ENCODE measurements at places on chromosomes 2 and 18. TPM values are rescaled to one million over a fixed set of nuclear protein-coding genes. Genes with fewer than 3 reads are reported as not detected.

The TPO gene
- not detected for total RNA-seq

The CD207 gene
- not detected for total RNA-seq

The FAM228A gene
- total RNA-seq = 0.51 TPM

The CCBE1 gene
- total RNA-seq = 0.33 TPM

The CRYGD gene
- total RNA-seq = not detected

The SP5 gene
- 3.5 TPM for total RNA-seq

The TXNDC2 gene
- not detected for total RNA-seq

DNA sequence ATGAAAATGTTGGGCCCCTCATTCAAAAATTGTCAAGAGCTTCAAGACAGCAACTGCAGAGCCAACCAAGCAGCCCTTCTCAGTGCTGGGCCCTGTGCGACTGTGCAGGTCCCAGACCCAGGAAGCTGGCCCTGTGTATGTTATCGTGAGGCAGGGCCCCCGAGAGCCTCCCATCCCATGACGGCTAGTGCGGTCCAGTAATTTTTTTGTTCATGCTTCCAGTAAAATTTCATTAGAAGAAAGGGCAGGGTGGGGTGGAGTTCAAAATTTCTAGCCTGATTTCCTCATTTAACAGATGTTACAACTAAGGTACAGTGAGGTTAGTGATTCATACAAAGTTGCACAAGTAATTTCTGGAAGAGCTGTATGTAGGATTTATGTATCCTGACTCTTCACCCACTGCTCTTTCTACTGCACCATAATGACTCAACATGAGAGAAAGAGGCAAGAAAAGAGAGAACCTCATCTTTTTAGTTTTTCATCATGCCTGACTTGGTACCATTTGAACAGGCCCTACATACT lies 105.5 kb downstream of the ZEB2 start:
- no peaks in the 10 kb centered on the region for H3K27me3 ChIP-seq
- H3K36me3 ChIP-seq = peaks cover 42% of the 10 kb centered on the region
- no peak for DNase-seq
- H3K4me3 ChIP-seq = no peak overlapping the region

DNA sequence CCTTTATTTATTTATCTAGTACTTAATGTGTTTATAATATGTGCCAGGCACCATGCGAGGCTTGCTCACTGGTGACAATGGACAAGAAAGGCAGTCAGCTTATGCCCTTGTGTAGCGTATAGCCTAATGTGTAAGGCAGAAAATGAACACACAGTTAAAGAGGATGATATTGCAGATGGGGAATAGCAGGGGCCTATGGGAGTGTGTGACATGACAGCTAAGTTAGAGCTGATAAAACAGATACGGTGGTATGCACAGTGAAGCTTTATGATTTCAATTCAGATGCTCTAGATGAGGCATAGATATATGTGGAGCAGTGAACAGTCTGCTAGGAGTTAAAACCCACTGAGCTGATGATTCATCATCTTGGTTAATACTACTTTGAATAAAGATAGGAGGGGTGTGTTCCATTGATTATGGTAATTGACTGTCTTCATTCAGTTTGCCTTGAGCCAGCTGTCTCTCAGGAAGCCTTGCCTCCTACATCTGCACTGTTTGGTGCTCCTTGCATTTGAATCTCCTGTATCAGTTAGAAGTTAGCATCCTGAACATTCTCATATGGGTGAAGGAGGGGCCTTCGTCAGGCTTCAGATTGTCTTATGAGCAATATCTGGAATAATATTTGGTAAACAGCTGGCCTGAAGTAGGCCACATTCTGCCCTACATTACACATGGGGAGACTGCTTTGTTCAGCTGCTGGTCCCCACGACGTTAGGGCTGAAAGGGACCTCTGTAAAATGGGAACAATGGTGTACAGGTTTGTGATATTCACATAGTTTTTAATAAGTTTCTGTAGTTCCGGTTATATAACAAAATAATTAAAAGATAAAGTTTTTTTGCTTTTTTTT lies 13.2 kb downstream of the MAP4K4 start:
- peaks cover 46% of the 10 kb centered on the region for H3K4me1 ChIP-seq
- no peak for DNase-seq
- H3K36me3 ChIP-seq = peaks cover 7% of the 10 kb centered on the region
- H3K27me3 ChIP-seq = no peaks in the 10 kb centered on the region

DNA sequence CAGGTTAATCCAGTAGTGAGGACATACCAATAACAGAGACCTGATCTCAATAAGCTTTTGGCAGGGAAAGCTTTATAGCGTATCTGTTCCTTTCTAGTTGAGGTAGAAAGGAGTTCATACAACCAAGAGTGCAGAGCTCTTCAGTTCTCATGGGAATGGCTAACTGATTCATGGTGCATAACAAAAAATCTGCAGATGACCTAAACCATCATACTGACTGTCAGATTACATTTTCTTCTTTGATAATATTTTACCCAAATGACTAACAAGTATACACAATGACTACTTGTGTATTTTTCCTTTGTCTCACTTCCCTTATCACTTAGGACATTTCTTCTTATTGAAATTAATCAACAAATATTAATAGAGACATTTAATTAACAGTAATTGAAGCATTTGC lies 140.0 kb upstream of the SERTAD2 start:
- no peak overlapping the region for H3K4me3 ChIP-seq
- H3K36me3 ChIP-seq = no peaks in the 10 kb centered on the region
- peaks cover 2% of the 10 kb centered on the region for H3K27me3 ChIP-seq
- DNase-seq = no peak

DNA sequence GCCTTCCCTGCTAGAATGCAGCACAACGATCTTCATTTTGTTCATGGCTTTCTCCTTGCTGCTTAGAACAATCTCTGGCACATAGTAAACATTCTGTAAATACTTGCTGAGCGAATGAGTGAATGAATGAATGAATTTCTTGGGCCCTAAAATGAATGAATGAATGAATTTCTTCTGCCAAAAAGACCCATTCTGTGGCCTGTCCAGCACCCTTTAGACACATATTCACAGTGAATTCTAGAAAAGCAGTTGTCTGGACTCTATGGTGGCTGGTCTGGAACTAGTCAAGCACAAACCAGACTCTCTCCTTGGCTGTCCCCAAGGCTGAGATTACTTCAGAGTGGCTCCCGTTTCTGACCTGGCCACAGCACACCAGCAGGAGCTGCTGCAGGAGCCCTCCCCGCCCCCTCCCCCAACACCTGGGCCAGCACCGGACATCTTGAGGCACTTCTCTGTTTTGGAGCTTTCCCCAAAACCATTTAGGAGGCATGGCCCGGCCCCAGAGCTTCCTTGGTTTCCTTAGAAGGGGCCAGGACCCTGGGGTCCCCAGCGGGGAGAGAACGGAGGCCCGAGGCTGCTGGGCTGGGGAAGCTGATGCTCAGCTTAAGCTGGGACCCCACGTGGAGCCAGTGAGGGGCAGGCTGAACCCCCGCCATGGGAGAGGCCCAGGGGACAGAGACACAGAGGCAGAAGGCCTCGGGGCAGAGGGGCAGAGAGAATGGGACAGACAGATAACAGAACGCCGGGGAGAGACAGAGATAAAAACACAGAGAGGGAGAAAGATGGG lies 159.0 kb downstream of the ZFP36L2 start:
- H3K36me3 ChIP-seq = peaks cover 3% of the 10 kb centered on the region
- peak overlapping the region; percentile 71 for H3K4me3 ChIP-seq
- peaks cover 57% of the 10 kb centered on the region for H3K4me1 ChIP-seq
- H3K27ac ChIP-seq = peak overlapping the region; percentile 99
- no peaks in the 10 kb centered on the region for H3K27me3 ChIP-seq

GRCh38 chr2:168357797-168358472 lies 98.1 kb upstream of the CERS6 start:
- peaks cover 21% of the 10 kb centered on the region for H3K4me1 ChIP-seq
- H3K36me3 ChIP-seq = peaks cover 9% of the 10 kb centered on the region
- H3K27ac ChIP-seq = no peak overlapping the region
- no peak overlapping the region for H3K4me3 ChIP-seq
- no peak for DNase-seq

DNA sequence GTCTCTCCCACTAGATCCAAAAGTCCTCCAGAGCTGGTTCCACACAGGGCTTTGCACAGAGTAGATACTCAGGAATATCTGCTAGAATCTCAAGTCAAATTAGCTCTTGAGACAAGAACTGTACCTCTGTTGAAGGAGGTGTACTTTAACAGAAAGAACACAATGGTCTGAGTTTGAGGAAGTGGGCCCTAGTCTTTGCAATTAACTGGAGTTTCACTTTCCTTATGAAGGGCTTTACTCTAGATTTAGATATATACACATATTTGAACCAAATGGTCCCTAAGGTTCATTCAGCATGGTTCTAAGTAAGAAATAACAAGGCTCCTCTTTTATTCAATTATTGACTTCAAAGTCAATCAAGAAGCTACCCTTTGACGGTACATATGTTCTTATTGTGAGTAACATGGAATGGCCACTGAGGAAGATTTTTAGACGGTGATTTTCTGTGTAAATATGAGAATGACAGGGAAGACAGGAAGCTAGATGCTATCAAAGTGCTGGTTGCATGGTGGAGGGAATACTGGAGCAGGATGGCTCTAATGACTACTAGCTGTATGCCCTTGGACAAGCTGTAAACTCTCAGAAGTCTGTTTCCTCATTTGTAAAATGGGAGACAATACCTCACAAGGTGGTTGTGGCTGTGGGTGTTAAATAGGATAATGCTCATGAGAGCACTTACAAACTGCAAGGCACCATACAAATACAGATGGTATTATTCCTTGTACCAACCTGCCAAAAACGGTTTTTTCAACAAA lies 73.5 kb upstream of the SERTAD2 start:
- no peak overlapping the region for H3K27ac ChIP-seq
- no peaks in the 10 kb centered on the region for H3K27me3 ChIP-seq
- H3K36me3 ChIP-seq = no peaks in the 10 kb centered on the region
- no peak overlapping the region for H3K4me3 ChIP-seq
- DNase-seq = no peak

DNA sequence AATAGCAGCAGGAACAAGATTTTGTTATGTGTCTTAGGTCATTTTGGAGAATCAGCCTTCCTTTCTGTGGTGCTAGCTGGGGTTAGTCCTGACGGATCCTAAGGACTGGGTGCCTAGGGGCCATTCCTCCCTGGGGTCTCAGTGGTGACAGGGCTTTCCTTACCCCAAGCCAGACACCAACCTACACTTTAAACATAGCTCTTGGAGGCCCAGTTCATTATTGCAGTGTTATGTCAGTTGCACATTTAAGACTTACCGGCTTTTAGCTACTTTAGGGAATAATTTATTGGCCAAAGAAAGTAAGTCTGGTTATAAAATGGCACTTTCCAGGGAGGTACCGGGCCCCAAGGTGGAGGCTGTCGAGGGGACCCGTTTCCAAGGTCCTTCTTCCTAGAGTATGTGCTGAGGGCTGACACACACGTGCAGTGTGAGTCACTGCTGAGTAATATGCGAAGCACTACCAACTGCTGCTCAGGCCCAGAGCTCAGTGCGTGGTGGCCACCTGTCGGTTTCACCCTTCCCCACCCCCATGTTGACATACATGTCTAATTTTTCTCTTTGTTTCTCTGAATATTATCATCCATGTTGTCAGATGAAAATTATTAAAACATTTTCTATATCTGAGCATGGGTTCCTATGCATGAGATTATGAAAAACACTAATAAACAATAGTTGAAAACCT lies 37.0 kb upstream of the GRHL1 start:
- no peaks in the 10 kb centered on the region for H3K27me3 ChIP-seq
- no peak for DNase-seq
- H3K4me1 ChIP-seq = peaks cover 11% of the 10 kb centered on the region
- peaks cover 11% of the 10 kb centered on the region for H3K36me3 ChIP-seq
- H3K27ac ChIP-seq = no peak overlapping the region
- no peak overlapping the region for H3K4me3 ChIP-seq

- H3K36me3 ChIP-seq = no peaks in the 10 kb centered on the region
- H3K4me3 ChIP-seq = no peak overlapping the region
- H3K4me1 ChIP-seq = no peaks in the 10 kb centered on the region
Measured at GRCh38 chr2:213079756-213080155, 71.7 kb downstream of the IKZF2 start.

DNA sequence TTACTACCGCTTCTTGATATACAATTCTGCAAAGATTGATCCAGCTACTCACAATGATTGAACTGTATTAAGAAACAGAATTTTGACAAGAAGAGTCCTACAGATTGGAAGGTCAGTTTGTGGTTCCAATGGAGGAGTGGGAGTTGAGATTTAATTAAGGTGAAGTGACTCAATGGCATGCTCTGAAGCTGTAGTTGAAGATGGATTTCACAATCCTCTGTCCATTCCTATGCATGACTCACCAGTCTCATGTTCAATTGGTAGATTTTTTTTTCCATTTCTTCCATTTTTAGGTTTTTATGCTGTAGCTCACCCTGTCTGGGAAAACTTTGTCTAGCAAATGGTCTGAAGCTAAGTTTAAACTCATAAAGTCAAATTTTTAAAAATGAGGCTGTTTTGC lies 83.3 kb downstream of the DPP4 start:
- H3K4me3 ChIP-seq = no peak overlapping the region
- H3K27me3 ChIP-seq = no peaks in the 10 kb centered on the region
- H3K36me3 ChIP-seq = no peaks in the 10 kb centered on the region
- H3K4me1 ChIP-seq = peaks cover 4% of the 10 kb centered on the region
- DNase-seq = no peak
- H3K27ac ChIP-seq = no peak overlapping the region

GRCh38 chr18:25187521-25188192 lies 164.3 kb downstream of the ZNF521 start:
- peaks cover 45% of the 10 kb centered on the region for H3K4me1 ChIP-seq
- no peaks in the 10 kb centered on the region for H3K36me3 ChIP-seq
- DNase-seq = no peak
- H3K4me3 ChIP-seq = no peak overlapping the region
- H3K27me3 ChIP-seq = no peaks in the 10 kb centered on the region
- peak overlapping the region; percentile 64 for H3K27ac ChIP-seq

DNA sequence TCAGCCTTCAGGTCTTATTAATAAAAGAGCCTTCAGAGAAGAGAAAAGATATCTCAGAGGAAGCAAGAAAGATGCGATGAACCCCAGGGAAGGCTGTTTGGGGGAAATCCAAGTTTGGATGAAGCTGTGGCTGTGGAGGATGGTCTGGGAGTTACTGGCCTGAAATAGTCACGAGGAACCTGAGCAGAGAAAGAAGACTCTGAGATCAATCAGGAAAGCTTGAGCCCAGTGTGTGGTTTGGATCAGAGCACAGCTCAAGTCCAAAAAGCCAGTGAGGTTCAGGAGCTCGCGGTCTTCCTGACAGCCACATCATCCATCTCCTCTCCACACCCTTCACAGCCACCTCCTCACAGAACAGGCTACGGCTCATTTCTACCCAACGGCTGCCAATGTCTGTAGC lies 87.4 kb upstream of the SERPINE2 start:
- DNase-seq = no peak
- H3K4me3 ChIP-seq = no peak overlapping the region
- peaks cover 2% of the 10 kb centered on the region for H3K4me1 ChIP-seq
- peak overlapping the region; percentile 60 for H3K27ac ChIP-seq
- H3K36me3 ChIP-seq = no peaks in the 10 kb centered on the region

DNA sequence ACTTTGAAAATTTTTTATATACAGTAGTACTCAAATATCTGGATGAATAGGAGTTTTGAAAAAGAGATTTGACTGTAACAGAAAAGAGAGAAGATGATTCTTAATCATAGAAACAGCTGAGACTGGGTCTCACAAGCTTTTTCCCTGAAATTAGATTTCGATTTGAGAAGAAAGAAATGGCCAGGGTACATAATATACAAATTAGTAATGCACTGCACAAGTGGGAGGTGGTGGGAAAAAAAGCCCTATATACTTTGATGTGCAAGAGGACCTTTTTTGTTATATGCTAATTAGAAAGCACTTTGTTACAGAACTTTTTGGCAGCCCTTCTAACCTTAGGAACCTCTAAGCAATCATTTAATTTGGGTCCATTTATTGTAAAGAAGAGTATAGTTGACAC lies 62.9 kb downstream of the EML4 start:
- no peaks in the 10 kb centered on the region for H3K27me3 ChIP-seq
- no peaks in the 10 kb centered on the region for H3K36me3 ChIP-seq
- H3K27ac ChIP-seq = no peak overlapping the region
- H3K4me1 ChIP-seq = peaks cover 20% of the 10 kb centered on the region
- H3K4me3 ChIP-seq = no peak overlapping the region

- H3K4me1 ChIP-seq = peaks cover 33% of the 10 kb centered on the region
- H3K4me3 ChIP-seq = no peak overlapping the region
- no peaks in the 10 kb centered on the region for H3K27me3 ChIP-seq
Measured at GRCh38 chr18:45019469-45019868, 338.8 kb downstream of the SETBP1 start.

Data from neural crest cell (in vitro differentiated cells).